ENCODE measurements at places on chromosomes 7 and 10.

DNA sequence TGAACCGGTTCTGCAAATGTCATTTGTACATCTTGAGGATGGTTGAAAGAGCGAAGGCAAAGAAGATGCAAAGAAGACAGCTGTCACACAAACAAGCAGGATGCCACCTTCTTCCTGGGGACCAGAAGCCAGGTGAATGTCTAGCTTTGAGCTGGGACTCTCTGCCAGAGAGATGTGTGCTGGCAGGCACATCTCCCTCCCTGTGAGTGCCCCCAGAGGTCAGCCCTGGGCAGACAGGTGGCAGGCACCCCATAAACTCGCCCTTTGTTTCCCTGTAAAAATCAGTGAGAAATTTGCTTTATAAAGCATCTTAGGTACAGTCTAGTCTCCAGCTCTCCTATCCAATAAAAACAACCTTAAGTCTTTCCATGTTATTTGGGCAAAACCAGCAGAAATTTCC, 2.6 kb upstream of the TCERG1L start:
- DNase-seq, result no peak

GRCh38 chr10:22589851-22590514, 124.4 kb downstream of the PIP4K2A start:
- no peak for DNase-seq

DNA sequence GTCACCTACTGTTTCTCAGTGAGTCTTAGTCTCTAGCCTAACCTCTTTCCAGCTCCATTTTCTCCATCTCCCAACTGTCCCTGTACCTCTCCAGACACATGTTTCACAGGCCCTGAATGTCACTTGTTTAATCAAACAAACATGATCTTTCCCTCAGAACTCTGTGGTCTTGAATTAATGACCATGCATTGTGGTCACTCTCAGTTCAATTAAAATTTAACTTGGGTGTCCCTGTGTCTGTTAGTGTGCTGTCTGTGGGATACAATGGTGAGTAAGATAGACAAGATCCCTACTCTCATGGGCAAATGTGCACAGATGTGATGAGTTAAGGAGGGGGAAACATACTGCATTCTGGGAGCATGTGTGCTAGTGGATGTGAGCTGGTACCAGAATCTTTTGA, 65.0 kb downstream of the RBM33 start:
- DNase-seq, result no peak

- DNase-seq, result no peak
Measured at GRCh38 chr10:81877596-81877995, 2.6 kb downstream of the NRG3 start.

DNA sequence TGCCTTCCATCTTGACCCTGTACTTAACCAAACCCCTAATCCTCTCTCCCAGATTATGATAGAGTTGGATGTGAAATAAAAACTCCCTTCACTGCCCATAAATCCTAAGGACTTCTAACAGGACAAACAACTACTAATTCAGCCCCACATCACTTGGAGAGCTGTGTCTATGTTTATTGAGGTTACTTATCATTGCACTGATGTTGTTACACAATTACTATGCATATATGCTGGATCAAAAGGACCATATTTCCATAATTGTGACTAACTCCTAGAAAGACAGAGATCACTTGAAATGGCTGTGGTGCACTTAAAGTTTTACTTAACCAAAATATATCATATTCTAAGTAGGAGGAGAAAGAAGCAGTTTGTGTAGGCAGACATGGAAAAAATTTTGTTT, 144.9 kb upstream of the AGK start:
- DNase-seq, result no peak

DNA sequence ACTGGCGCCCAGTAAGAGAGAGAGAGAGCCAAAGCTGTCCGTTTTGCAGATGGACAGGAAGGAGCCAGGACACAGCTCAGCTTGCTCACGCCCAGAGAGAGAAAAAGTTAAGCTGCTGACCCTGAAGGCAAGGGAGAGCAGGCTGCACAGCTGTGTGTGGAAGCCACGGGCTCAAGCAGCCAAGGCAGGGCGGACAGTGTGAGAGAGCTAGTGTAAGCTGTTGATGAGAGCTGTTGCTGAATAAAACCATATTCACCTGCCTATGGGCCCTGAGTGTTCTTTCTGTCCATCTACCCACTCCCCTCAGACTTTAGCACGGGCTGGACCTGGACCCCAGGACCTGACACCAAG, 5.4 kb downstream of the INMT start:
- DNase-seq, result no peak

All from stimulated activated CD4-positive, alpha-beta T cell treated with anti-CD3 and anti-CD28 coated beads, TNF-alpha, amount 100 ng/mL, for 1 hour (primary cell).